HS-27A (cell line): ENCODE measurements at places on chromosomes 2 and 18.

- DNase-seq, result no peak
Observed at GRCh38 chr2:241862093-241862492, 3.4 kb upstream of the PDCD1 start.

DNA sequence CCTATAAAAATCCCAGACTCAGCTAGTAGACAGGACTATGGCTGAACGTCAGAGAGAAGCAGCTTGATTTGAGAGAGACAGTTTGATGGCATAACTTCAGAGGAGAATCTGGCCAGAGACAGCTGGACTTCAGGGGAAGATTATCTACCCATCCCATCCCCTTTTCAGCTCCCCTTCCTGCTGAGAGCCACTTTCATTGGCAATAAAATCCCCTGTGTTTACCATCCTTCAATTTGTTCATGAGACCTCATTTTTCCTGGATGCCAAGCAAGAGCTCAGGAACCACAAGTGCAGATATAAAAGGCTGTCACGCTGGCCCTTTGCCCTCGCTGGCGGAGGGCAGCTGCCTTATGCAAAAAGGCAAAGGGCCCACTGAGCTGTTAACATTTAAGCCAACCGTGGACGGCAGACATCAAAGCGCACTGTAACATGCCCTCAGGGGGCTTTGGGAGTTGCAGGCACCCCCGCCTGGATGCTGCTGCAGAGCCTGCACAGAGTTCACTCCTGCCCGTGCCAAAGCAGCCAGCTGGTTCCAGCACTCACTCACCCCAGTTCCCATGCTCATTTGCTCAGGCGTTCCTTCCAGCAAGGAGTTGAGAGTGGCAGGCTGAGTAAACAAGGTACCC is 164.3 kb upstream of the PGAP1 start:
- no peak for DNase-seq

DNA sequence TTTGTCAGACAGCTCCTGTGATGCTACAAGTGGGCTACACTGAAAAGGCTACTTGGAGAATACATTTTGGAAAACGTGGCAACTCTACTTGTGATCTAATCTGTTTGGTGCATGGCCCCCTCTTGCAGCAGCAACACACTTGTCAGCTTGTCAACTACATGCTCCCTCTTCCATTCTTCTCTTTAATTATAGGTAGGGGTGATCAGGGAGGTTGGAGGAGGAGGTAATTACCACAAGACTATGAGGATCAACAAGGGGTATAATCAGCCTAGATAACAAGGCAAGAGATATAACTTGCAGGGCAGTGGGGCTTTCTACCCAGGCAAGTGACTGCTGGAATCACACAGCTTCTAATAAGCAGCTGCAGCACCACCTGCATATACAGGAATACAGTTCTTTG is 104.9 kb downstream of the ACVR1 start:
- no peak for DNase-seq

GRCh38 chr2:37984589-37984988 is 59.5 kb downstream of the RMDN2 start:
- no peak for DNase-seq

DNA sequence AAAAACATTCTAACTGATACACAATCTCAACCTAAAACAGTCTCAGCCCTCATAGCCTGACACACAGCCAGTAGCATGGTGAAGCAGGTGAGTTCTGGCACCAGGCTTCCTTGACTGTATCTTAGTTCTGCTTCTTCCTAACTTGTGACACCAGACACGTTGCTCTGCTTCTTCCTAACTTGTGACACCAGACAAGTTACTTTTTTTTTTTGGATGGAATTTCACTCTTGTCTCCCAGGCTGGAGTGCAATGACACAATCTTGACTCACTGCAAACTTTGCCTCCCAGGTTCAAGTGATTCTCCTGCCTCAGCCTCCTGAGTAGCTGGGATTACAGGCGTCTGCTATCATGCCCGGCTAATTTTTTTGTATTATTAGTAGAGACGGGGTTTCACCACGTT is 6.7 kb upstream of the ATG16L1 start:
- DNase-seq, result no peak

DNA sequence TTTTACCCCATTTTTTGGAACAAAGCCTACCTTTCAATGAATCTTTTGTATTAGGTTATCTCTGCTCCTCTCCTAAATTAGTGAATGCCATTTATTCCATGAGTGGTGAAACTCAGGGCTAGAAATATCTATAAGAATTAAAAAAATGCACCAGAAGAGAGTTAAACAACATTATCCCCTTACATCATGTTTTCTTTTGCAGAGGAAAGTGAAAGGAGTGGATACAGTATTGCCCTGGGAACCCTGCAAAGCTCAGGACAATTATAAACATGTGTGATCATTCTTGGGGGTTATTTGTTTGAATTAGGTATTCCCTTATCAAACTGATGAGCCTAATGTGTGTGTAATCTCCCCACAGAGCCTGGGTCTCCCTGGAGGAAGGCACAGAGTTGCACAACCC is 559.2 kb downstream of the RNF144A start:
- no peak for DNase-seq

GRCh38 chr2:109685453-109685852 is 71.3 kb downstream of the SOWAHC start:
- DNase-seq, result no peak

GRCh38 chr2:151358166-151358970 is 976 bp downstream of the TNFAIP6 start:
- no peak for DNase-seq

DNA sequence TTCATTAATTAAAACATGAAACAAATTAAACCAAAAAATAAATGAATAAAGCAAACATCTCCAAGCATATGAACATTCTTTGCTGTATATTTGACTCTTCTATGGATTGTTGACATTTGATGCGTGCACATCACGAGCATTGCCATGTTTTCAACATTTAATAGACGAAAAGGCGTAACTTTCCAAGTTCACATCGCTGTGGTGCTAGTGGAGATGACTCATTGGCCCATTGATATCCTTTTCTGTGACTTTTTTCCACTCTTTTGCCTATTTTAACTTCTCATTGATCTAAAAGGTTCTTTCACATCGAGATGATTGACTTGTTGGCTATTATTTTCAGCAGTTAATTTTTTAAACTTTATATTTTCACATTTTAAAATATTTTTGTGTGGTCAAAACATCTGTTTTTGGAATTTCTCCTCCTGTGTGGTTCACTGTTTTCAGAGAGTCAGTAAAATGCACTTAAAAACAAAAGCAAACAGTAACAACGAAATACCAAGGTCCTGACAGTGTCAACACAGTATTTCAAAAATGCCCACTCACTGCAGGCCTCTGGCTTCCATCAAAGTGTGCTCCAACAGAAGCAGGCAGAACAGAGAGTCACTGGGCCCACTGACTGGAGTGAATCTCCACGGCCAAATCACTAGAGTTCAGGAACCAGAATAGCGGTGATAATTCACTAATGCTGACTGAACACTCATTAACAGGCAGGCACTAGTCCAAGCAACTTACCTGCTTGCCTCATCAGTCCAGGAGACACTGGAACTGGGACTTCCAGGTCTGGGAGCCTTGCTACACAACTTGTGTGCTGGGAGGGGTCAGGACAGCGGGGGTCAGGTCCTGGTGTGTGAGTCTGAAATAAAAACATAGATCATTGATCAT is 372.2 kb upstream of the SMIM21 start:
- DNase-seq, result no peak

GRCh38 chr2:167114018-167114417 is 225.7 kb downstream of the XIRP2 start:
- DNase-seq, result no peak

GRCh38 chr2:20539133-20539719 is 92.4 kb downstream of the RHOB start:
- no peak for DNase-seq
